ENCODE measurements at places on chromosomes 6 and 20. TPM values are rescaled to one million over a fixed set of nuclear protein-coding genes. Genes with fewer than 3 reads are reported as not detected.

SNX5 gene
- total RNA-seq: 51.6 TPM

NHSL1 gene
- total RNA-seq: 33.0 TPM

KCNQ5 gene
- 0.17 TPM for total RNA-seq

ID4 gene
- 3.7 TPM for total RNA-seq

MEI4 gene
- total RNA-seq: 0.84 TPM

XKR7 gene
- under 0.01 TPM for total RNA-seq

PRSS16 gene
- not detected for total RNA-seq

HLA-DRB5 gene
- 42.9 TPM for total RNA-seq

PRPF6 gene
- 24.2 TPM for total RNA-seq

UBD gene
- total RNA-seq: 35.1 TPM

Measured in liver (tissue), 10 donors.